CD4-positive, CD25-positive, alpha-beta regulatory T cell (primary cell): ENCODE measurements at places on chromosomes 12 and 14. TPM values are rescaled to one million over a fixed set of nuclear protein-coding genes. Genes with fewer than 3 reads are reported as not detected.

DNA sequence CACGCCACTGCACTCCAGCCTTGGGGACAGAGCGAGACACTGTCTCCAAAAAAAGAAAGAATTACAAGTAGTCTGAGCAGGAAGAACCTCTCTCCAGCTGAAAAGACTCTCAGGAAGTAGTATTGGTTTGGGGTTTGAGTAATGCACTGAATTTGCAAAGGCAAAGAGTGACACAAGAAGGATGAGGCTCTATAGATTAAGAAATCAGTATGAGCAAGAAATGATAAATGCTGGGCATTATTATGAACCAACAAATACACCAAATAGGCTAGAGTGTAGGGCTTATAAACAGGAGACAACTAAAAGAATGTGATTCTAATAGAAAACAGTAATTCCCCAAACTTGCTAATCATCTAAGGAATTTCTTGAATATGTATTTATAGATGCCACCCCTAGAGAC is 2.6 kb upstream of the SLC35E3 start:
- peak; percentile 13 for DNase-seq
- peak overlapping the region; percentile 42 for H3K4me3 ChIP-seq
- no peaks in the 10 kb centered on the region for H3K27me3 ChIP-seq
- peaks cover 38% of the 10 kb centered on the region for H3K4me1 ChIP-seq
- H3K36me3 ChIP-seq: peaks cover 7% of the 10 kb centered on the region

- no peak overlapping the region for H3K27ac ChIP-seq
- H3K27me3 ChIP-seq: no peaks in the 10 kb centered on the region
- DNase-seq: peak; percentile 87
- peaks cover 18% of the 10 kb centered on the region for H3K4me1 ChIP-seq
- H3K4me3 ChIP-seq: no peak overlapping the region
- peaks cover 17% of the 10 kb centered on the region for H3K36me3 ChIP-seq
Measured at GRCh38 chr12:12837025-12837812, 24.1 kb downstream of the DDX47 start.

DNA sequence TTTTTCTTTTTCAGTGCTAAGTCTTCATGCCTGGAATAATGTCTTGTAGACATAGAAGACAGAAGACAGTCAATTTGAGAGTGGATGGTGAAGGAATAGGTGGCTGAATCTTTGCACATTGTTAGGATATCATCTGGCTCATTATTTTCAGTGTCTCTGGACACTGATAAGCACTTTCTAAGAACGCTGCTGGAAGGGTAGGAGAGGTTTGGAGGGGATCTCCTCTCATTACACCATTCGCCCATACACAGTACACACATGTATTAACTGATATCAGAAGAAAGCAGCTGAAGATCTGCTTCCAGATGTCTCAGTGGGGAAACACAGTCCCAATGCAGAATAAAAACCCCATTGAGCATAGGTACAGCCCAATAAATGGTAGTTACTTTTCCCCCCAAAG is 461.1 kb upstream of the DCN start:
- H3K27me3 ChIP-seq: no peaks in the 10 kb centered on the region
- DNase-seq: no peak
- no peaks in the 10 kb centered on the region for H3K36me3 ChIP-seq
- no peak overlapping the region for H3K4me3 ChIP-seq

DNA sequence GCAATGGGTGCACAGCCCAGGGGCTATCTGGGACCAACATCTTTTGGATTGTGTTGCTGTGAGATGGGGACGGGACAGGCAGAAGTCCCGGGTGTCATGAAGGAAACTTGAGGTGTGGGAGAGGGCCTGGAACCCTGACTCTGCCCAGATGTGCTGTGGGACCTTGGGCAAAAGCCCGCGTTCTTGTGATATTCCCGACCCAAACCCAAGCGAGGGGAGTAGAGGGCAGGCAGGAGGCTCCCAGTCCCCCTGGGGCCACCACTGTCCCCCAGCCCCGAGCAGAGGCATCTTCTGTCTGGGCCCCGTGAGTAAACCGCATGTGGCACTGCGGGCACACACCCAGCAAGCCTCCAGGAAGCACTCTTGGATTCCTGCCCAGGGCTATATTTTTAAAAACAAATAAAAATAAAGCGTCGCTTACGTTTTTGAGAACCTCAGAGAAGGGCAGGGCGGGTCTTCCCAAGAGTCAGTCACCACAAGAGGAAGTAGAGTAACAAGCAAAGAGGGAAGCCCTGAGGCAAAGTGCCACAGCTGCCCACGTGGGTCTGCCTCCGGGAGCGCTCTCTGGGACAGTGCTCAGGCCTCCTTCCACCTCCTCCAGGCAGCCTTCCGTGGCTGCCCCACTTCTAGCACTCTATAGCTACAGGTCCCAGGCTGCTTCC is 39.5 kb downstream of the BEGAIN start:
- peak; percentile 55 for DNase-seq
- H3K27ac ChIP-seq: peak overlapping the region; percentile 70
- peaks cover 23% of the 10 kb centered on the region for H3K4me1 ChIP-seq
- no peaks in the 10 kb centered on the region for H3K27me3 ChIP-seq
- H3K4me3 ChIP-seq: no peak overlapping the region
- no peaks in the 10 kb centered on the region for H3K36me3 ChIP-seq

DNA sequence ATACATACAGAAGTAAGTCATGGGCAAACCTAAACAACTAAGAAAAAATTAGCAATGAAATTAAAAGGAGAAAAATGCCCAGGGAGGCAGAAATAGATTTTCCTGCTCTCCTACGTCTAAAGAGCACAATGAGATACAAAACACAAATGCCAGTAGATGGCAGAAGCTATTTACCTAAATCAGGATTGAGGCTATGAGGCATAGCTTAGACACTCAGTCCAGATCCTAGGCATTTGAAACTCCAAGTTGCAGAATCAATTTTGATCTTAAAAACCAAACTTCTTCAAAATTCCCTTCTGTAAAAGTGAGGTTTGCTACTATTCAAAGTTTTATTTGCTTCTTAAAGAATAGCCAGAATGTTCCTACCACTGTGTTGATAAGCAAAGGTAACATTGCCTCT is 368.6 kb downstream of the DAD1 start:
- H3K36me3 ChIP-seq: no peaks in the 10 kb centered on the region
- H3K27ac ChIP-seq: no peak overlapping the region
- no peaks in the 10 kb centered on the region for H3K27me3 ChIP-seq

GRCh38 chr12:89838833-89839232 is 130.2 kb upstream of the ATP2B1 start:
- H3K4me3 ChIP-seq: no peak overlapping the region
- no peaks in the 10 kb centered on the region for H3K4me1 ChIP-seq
- no peaks in the 10 kb centered on the region for H3K36me3 ChIP-seq
- no peak overlapping the region for H3K27ac ChIP-seq

DNA sequence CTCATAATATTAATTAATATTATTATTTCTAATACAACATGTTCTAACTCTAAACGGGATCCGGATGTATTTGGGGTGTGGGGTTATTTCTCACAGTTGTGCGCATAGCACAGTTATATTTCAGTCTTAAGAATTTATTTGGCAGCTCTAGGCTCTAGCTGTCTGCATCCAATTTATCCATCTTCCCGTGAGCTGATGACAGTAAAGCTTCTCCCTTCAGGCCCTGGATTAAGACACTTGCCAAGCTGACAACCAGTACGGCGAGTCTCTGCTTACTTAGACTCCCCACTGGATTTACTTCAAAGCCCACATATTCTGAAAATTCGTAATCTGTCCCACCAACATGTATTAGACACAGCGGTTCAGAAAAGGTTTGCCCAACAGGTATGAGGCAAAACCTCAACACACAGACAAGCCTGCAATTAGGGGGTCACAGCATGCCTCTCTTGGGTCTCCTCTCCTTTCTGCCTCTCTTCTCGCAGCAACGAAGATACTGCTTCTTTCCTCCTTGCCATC is 232.9 kb upstream of the TMTC1 start:
- H3K27ac ChIP-seq: no peak overlapping the region
- no peaks in the 10 kb centered on the region for H3K4me1 ChIP-seq
- H3K36me3 ChIP-seq: no peaks in the 10 kb centered on the region
- H3K27me3 ChIP-seq: no peaks in the 10 kb centered on the region
- no peak for DNase-seq

GRCh38 chr12:83145325-83145840 is 458.7 kb downstream of the TMTC2 start:
- no peaks in the 10 kb centered on the region for H3K27me3 ChIP-seq
- no peak for DNase-seq
- H3K4me3 ChIP-seq: no peak overlapping the region
- no peak overlapping the region for H3K27ac ChIP-seq

DNA sequence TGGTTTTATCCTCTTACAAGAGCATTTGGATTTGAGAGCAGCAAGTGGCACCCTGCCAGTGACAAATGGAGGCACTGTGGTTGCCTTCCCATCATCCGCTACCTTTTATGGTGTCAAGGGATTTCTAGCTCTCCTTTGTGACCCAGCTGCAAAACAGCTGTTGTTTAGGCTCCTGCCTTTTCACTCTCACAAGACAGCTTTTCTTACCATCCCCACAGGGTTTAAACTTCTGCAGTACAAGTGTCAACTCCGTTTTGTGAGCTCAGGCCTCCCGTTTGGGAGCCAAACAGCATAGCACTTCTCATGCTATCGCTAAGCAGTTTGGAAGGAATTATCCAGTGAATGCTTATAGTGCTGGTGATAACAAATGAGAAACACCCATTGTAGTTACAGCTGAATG is 331.4 kb downstream of the TMTC2 start:
- peaks cover 5% of the 10 kb centered on the region for H3K4me1 ChIP-seq
- no peak for DNase-seq
- H3K27me3 ChIP-seq: no peaks in the 10 kb centered on the region
- H3K27ac ChIP-seq: no peak overlapping the region
- no peak overlapping the region for H3K4me3 ChIP-seq

DNA sequence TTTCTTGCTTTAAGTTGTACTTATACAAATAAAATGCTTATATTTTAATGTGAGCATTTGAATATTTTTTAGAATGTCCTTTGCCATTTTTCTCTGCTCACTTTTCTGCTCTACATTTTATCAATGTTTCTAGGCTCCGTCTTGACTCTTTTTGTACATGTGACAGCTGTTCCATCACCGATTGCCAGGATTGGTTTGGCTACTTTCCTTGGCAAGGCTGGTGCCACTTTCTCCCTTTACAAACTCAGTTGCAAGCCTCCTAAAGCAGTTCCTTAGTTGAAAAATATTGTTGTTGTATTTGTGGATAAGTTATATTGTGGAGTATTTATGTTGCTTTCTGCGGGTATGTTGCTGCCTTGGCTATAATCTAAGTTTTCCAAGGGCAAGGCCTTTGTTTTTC is 63.4 kb downstream of the DACT1 start:
- peaks cover 3% of the 10 kb centered on the region for H3K27me3 ChIP-seq
- H3K4me3 ChIP-seq: no peak overlapping the region
- no peak overlapping the region for H3K27ac ChIP-seq
- H3K36me3 ChIP-seq: no peaks in the 10 kb centered on the region
- H3K4me1 ChIP-seq: no peaks in the 10 kb centered on the region

DNA sequence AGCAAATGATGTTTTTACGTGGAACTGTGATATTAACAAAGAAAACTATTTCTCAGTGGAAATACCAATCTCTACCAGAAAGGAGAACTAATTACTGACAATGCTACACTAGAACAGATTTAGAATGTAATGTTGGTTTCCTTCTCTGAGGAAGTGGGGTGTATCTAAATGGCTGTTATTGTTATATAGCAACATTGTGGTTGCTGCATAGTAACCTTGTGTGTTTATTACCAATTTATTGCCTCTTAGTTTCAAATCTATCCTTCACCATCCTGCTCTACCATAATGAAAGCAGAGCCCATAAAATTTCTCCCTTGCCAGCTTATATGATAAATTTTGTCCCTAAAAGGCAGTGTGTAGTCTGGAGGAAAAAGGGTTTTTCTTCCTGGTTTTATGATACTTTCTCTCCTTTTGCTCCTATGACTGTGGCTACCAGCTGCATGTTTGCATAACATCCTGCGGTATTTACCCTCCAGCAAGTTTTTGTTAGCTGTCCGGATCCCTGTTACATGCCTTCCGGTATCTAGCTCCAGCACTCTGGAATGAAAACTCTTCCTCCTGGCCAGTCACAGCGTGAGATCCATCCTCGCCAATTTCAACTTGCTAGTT is 5.7 kb upstream of the KLRK1 start:
- H3K27me3 ChIP-seq: no peaks in the 10 kb centered on the region
- no peak overlapping the region for H3K4me3 ChIP-seq
- no peak for DNase-seq

DNA sequence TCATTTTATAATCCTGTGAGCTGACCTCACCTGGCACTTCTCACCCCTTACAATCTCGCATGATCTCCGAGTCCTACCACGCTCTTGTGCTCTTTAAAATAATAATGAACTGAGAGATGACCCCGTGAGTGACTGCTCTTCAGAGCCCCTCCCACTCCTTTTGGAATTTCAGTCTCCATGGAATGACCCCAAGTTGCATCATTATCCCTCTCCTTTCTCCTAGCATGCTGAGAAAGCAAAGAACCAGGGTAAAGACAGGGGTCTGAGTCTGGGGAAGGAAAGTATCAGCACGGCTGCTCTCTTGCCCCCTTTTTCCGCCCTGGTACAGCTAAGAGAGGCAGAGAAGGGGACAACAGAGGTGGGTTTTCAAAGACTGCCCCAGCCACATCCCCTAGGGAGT is 178.3 kb upstream of the PLEKHA5 start:
- H3K27me3 ChIP-seq: no peaks in the 10 kb centered on the region
- H3K36me3 ChIP-seq: no peaks in the 10 kb centered on the region
- no peak overlapping the region for H3K27ac ChIP-seq
- no peak for DNase-seq
- no peaks in the 10 kb centered on the region for H3K4me1 ChIP-seq

DNA sequence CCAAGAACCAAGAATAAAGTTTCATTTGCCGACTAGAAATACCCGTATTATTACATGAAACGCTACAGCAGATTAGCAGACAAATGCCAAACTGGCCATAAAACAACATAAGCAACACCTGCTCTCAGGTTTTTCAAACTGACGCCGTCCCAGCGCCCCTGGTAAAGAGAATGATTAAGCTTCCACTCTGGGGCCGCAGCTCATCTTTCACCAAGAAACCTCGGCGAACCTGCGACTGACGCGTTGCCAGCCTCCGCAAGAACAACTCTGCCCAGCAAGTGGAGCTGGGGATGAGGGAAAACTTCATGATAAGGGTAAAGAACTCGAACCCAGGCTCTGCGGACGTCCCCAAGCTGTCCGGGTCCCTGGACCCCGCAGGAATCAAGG is 530 bp downstream of the ARL1 start:
- peaks cover 3% of the 10 kb centered on the region for H3K36me3 ChIP-seq
- no peaks in the 10 kb centered on the region for H3K27me3 ChIP-seq
- peaks cover 21% of the 10 kb centered on the region for H3K4me1 ChIP-seq
- peak overlapping the region; percentile 61 for H3K27ac ChIP-seq
- DNase-seq: no peak

DNA sequence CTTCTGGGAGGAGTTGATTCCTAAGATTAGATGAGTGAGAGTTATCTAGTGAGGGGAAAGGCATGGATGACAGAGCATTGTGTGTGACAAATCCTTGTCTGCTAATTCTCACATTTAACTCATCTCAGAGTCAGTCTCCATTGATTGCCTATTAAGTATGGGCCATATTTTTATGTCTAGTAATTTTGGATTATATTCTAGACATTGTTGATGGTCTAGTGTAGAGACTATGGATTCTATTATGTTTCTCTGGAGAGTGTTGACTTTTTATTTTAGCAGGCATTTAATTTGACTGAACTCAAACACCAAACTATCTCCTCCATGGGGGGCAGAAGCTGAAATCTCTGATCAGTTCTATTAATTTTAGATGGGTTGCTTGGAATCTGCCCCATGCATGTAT is 114.4 kb downstream of the CACNA1C start:
- H3K4me3 ChIP-seq: no peak overlapping the region
- no peak for DNase-seq
- no peaks in the 10 kb centered on the region for H3K36me3 ChIP-seq

The BBOF1 gene
- total RNA-seq: 1.6 TPM

The LACRT gene
- not detected for total RNA-seq

The LMNTD1 gene
- total RNA-seq: not detected

The CIDEB gene
- 13.2 TPM for total RNA-seq

The LAG3 gene
- 8.2 TPM for total RNA-seq

The GYS2 gene
- total RNA-seq: not detected

The CLEC7A gene
- total RNA-seq: 0.76 TPM
